Substantia nigra (tissue), 51 donors: ENCODE measurements at places on chromosomes 3 and 15.
A peak's percentile ranks its signal among the peaks of the same experiment; 100 is the strongest.

- no peak for DNase-seq
Observed at GRCh38 chr3:134007819-134008218, 21.9 kb downstream of the SLCO2A1 start.

DNA sequence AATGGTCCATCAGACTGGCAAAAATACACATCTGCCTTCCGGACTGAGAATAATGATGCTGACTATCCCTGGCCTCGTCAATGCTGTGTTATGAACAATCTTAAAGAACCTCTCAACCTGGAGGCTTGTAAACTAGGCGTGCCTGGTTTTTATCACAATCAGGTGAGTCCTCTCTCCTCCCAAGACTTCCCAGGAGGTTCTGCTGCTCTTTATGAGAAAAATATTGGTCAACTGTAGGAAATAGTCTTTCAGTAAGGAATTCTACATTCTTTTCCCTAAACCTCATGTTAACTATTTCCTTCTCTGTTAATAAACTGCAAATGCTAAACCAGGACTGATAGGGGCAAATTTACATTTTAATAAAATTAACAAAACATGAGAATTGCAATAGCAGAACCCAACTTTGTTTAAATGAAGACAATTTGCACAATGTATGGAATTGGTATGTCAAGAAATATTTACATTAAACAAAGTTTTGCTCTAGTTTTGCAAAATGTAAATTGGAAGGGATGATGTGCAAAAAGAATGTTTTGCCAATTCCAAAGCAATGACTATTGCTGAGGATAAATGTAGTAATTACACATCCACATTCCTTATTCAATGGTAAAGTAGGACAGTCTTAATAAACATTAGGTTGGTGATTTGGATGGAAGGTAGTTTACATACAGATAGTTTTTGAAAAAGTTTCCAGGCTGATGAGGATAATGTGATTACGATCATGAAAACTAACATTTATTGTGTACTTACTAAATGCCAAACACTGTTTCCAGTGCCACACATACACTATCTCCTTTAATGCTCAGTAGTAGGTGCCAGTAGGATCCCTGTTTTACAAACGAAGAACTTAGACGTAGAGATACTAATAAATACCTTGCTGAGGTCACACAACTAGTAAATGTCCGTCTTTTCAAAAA, 21.1 kb downstream of the UPK1B start:
- DNase-seq = no peak

DNA sequence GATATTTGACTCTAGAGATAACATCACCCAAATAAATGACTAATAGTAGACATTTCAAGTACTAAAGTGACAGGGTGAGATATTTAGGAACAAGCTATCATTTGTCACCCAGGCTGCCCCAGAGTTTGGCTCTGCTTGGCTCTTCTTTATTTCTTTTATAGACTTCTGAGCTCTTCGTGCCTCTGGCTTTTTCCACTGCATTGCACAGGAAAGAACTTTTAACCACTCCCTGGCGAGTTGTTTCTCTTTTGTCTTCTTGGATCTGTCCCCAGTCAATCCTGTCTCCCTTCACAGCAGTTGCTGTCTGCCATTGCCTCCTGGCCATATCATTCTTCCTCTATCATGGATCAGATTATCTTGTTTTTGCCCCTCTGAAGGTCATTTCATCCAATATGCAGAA, 339.2 kb upstream of the DCBLD2 start:
- no peak for DNase-seq

DNA sequence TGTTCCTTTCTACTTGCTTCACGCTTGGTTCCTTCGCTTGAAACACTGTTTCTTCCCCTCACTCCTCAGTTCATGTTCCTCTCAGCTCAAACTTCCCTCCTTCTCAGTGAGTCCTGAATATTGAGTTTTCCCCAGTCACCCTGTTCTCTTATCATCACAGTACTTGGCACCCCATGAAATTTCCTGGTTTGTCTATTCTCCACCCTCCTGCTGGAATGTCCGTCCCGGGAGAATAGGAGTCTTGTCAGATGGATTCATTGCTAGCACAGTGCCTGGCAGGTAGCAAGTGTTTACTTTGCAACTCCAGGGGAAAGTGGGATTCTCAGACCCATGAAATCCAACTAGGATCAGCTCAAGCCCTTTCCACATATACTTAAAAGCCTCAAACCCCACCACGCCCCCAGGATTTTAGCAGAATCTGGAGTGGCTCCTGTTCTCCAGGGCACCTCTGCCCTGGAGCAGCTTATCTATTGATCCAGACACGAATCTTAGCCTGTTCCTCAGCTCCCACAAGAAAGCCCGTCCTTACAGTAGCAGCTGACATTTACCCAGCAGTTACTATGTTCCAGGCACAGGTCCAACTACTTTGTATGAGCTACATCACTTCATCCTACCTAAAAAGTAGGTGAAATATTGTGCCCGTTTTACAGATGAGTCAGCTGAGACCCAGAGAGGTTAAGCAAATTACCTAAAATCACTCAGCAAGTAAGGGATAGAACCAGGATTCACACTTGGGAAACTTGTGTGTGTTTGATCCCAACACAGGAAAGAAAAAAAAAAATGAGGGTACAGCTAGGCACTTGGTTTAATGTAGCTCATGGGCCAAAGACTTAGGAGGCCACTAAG, 36.8 kb upstream of the MAP3K13 start:
- DNase-seq = no peak

DNA sequence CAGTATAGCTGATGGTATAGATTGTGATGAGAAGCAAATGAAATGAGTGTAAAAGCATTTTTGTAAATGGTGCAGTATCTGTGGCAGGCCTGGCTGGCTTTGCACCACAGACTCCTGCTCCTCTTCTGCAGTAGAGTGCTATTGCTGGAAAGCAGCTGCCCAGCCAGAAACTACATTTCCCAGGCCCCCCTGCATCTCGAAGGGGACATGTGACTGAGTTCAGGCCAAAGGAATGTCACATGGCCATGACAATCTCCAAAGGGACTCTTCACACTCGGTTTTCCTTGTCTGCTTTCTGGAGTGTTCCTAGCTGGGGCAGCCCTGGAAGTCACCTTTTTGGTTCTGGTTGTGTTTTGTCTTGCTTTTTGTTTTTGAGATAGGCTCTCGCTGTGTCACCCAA, 277.1 kb downstream of the SUCLG2 start:
- DNase-seq = no peak

DNA sequence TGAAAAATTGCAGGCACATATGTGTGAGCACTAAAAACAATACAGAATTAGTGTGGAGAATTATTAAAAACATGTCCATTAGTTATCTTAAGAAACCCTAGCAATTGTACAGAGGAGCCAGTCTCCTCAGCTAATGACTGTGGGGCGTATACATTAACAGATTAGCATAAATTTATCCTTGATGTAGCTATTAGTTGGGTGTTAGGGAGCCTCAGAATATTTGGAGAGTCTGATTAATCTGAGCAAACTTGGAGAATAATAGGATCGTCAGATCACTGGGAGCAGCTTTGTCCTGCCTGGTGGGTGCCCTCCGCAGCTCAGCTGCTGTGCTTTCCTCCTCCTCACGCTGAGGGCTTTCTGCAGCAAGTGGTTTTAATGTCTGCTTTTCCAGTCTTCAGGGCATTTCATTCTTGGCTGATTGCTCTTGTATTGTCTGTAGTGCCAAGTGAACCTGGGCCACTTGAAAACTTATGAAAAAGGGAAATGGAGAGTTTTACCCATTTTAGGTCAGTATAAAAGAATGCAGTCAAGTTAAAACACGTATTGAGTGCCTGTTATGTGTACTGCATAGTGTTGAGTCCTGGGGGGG, 417.4 kb upstream of the SEMA6D start:
- DNase-seq = no peak

DNA sequence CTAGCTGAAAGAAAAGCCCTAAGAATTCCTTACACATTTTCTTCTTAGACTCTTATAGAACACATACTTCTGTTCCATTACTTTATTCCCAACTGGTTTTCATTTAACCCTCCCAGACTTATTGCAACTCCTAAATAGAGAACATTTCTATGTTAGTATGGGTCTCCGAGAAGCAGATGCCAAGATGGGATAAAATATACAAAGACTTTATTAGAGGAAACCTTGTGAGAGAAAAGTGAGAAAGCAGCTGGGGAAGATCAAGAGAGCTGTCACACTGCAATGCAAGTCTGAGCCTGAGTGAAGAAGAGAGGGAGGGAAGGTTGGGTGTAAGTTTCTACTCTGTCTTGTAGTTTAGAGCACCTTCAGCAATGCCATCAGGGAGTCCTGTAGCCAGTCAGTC, 979.3 kb downstream of the IGSF11 start:
- DNase-seq = no peak

DNA sequence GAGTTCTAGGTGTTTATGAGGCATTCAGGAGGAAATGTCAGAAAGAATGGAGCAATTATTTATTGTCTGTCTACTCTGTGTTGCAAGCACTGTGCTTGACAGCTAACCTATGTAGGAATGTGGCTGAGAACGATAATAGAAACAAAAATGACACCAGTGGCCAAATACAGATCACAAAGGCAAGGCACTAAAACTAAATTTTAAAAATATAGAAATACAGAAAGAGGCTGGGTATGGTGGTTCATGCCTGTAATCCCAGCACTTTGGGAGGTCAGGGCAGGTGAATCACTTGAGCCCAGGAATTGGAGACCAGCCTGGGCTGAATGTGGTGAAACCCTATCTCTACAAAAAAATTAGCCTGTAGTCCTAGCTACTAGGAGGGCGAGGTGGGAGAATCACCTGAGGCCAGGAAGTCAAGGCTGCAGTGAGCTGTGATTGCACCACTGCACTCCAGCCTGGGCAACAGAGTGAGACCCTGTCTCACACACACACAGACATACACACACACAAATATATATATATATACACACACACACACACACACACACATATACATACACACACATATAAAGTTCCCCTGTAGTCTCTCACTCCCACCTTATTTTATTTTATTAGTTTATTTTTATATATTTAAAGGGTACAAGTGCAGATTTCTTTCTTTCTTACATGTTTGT, 6.0 kb downstream of the PRKCI start:
- no peak for DNase-seq

GRCh38 chr3:186530415-186530814, 13.8 kb downstream of the CRYGS start:
- no peak for DNase-seq

- no peak for DNase-seq
Observed at GRCh38 chr3:70646635-70647034, 334.2 kb upstream of the MDFIC2 start.

- DNase-seq = no peak
Observed at GRCh38 chr3:12170207-12170606, 11.5 kb upstream of the TIMP4 start.

- no peak for DNase-seq
Observed at GRCh38 chr3:41033956-41034519, 165.3 kb upstream of the CTNNB1 start.

DNA sequence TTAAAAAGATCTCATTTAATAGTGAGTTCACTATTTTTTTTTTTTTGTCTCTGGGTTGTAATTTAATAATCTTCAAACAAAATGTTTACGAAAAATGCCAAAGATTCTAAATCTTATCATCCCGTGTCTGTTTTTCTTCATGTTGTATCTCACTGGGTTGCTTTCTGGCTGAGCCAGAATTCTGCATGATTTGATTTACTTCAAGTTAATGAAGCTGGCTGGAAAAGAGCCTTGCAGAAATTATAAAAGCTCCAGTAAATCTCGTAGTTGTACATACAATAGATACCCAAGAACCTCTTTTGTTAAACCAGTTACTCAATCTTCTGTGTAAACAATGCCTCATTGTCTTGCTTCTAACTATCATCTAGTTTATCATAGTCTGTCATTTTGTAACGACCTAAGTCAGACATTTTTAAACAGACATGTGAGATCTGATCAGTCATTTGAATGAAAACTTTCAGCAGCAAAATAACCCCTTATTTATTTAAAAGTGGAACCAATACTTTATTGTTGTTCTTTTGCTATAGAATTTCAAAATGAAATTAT, 249.0 kb downstream of the MCTP2 start:
- DNase-seq = no peak

DNA sequence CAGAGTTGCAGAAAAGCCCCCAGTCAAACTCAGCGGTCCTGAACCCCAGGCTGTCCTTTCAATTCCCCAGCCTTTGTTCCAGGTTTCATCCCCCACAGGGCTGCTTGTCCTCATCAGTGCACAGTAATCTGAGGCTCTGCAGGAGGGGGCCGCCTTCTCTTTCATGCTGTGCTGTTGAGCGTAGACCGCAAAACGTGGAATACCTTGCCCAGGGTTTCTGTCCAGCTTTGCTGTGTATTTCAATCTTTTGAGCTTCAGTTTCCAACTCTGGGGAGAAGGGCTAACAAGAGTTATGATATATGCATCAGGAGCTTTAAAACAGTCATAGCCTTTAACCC, 64.8 kb downstream of the FAM43A start:
- no peak for DNase-seq

- no peak for DNase-seq
Observed at GRCh38 chr3:7512048-7512447, 651.1 kb downstream of the GRM7 start.

- DNase-seq = no peak
Observed at GRCh38 chr15:61063875-61064320, 165.2 kb downstream of the RORA start.

GRCh38 chr15:100861511-100861991, 18.1 kb upstream of the ALDH1A3 start:
- peak; percentile 73 for DNase-seq

- no peak for DNase-seq
Observed at GRCh38 chr3:30597131-30597768, 9.2 kb upstream of the TGFBR2 start.

GRCh38 chr3:36674816-36675215, 89.5 kb downstream of the DCLK3 start:
- no peak for DNase-seq

- DNase-seq = no peak
Observed at GRCh38 chr3:160671231-160671630, 5.7 kb upstream of the ARL14 start.

GRCh38 chr3:125194849-125195601, 17.5 kb downstream of the SLC12A8 start:
- DNase-seq = no peak

DNA sequence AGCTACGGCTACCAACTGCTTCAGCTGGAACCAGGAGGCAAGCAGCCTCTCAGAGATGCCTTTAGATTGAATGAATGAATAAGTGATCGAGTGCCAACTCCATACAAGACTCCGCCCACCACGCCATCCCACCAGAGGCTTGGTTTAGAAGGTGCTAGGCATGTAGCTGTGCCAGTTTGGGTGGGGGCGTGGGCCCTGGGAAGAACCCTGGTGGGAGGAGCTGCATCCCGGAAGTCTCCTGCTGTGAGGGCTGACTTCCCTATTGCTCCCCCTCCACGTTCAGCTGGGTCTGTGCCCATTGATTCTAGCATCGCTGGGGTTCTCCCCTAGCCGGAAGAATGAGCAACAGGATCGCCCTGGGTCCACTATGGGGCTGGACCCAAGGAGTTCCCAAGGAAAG, 20.9 kb downstream of the LINGO1 start:
- DNase-seq = no peak

DNA sequence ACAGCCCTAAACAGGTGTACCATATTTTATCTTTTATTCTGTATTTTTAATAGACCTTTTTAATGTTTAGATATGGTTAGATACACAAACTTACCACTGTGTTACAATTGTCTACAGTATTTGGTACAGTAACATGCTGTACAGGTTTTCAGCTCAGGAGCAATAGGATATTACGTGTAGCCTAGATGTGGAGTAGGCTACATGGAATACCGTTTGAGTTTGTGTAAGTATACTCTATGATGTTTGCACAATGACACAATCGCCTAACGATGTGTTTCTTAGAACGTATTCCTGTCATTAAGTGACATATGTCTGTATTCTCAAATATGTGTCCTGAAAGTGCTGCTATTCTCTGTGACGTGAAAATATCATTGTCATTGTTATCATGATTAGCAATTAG, 62.6 kb downstream of the MFSD1 start:
- no peak for DNase-seq

- DNase-seq = no peak
Observed at GRCh38 chr3:134594331-134594741, 56.5 kb downstream of the KY start.

GRCh38 chr15:79956354-79956939, 14.5 kb downstream of the BCL2A1 start:
- DNase-seq = no peak
